ENCODE measurements at places on chromosomes 2 and 18.

- DNase-seq: no peak
Observed at GRCh38 chr2:180571559-180571958, 408.8 kb upstream of the UBE2E3 start.

- no peak for DNase-seq
Observed at GRCh38 chr2:235050980-235051351, 99.1 kb downstream of the SH3BP4 start.

DNA sequence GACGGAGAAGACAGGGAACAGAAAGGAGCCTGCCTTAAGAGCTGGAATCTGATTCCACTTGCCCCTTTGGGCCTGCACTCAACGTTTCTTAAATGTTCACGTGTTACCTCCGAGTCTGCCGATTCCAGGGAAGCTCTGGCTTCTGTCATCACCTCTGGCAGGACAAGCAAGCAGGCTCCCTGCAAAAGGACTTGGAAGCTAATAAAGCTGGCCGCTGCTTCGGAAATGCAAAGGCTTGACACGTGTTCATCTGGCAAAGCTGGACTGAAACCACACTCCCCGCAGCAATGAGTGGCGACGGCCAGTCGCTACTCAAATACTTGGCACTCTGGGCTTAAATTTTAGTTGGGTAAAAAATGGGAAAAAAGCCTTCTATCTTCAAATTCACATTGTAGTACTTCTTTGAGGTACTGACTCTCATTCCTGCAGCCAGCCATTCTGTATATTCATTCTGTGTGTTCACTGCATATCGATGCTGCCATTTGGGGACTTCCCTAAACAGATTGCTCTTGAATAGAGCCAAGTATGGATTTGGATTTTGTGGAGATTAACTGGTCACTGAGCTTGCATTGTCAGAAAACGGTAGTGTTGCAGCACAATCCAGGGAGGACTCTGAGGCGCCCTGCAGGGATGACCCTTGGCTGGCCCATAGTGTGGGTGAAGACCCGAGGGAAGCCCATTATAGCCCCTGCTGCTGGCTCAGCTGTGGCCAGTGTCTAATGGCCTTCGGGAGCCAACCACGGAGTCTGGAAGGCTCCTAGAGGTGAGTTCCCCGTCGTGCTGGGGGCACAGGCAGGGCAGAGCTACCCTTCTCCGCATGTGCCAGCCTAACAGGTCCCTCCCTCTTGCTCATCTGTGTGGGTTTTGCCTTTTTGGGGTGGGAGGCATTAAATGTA, 231.5 kb downstream of the PRKCE start:
- no peak for DNase-seq

GRCh38 chr18:36543991-36544725, 246.6 kb downstream of the FHOD3 start:
- DNase-seq: no peak

DNA sequence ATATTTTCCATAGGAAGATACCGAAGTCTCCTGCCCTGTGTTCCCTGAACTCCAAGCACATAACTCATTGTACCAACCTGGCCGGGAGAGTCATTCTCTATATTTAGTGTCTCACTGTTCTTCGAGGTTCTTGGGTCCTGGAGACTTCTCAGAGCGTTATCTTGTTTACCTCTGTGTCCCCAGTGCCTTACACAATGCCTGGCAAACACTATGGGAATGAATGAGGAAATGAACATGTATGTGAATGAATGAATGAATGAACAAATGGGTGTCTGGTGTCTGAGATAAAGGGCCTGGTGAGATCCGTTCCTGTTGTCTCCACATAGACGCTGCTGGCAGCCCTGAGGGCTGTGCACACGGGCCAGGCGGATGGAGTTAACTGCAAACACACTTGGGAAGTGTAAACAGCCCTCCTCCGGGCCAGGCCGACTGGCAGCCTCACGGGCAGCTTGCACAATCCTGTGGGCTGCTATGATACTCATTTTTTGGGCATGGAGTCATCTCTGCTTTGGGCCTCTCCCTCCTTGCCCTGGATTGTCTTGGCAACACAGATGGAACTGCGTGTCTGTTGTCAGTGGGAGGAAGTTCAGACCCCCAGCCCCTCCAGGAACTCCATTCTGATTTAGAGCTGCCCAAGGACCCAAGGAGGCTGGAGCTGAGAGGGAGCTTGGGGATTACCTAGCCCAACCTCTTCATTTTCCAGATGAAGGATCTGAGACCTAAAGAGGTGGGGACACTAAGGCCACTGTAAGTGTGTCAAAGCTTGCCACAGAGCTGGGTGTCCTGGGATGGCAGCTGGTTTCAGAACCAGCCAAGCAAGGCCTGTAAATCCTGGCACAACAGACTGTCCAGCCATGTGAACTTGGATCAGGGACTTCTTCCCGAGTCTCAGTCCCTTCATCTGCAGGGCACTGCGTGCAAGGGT, 124.4 kb downstream of the INHBB start:
- no peak for DNase-seq

- DNase-seq: no peak
Observed at GRCh38 chr2:176178038-176178756, 10.3 kb upstream of the HOXD1 start.

- no peak for DNase-seq
Observed at GRCh38 chr2:64630752-64631151, 23.0 kb downstream of the SERTAD2 start.

- no peak for DNase-seq
Observed at GRCh38 chr2:100870652-100871531, 51.0 kb downstream of the NPAS2 start.

GRCh38 chr18:11874676-11875075, 23.5 kb downstream of the CHMP1B start:
- DNase-seq: no peak

- no peak for DNase-seq
Observed at GRCh38 chr2:188291142-188291616, 495 bp upstream of the GULP1 start.

DNA sequence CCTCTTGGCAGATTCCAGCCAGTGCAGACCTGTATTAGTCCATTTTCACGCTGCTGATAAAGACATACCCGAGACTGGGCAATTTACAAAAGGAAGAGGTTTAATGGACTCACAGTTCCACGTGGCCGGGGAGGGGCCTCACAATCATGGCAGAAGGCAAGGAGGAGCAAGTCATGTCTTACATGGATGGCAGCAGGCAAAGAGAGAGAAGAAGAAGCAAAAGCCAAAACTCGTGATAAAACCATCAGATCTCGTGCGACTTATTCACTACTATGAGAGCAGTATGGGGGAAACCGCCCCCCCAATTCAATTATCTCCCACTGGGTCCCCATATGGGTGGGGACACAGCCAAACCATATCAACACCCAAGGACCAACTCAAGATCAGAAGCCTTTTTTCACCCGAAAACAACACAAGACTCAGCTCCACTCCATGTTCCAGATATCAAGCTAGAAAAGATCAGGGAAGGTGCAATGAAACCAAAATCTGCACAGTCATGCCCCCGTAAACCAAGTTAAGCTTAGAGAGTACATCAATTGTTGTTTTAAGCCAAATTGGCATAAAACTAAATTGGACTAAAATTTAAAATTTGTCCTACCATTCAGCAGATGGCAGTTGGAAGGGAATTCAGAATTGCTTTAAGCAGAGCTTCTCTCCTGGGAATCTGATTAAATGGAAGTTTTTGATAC, 55.6 kb upstream of the FAM124B start:
- DNase-seq: no peak

GRCh38 chr2:7904319-7904718, 777.5 kb upstream of the ID2 start:
- DNase-seq: no peak

GRCh38 chr2:147463881-147464520, 380.8 kb upstream of the ACVR2A start:
- no peak for DNase-seq

- DNase-seq: no peak
Observed at GRCh38 chr2:160256507-160256906, 56.4 kb upstream of the ITGB6 start.

GRCh38 chr2:106745468-106745867, 140.5 kb downstream of the ST6GAL2 start:
- no peak for DNase-seq

Data from stimulated activated CD4-positive, alpha-beta T cell treated with anti-CD3 and anti-CD28 coated beads, Interleukin-1b, Interleukin-23, amount 100 ng/mL, for 24 hours (primary cell).